ENCODE measurements at places on chromosomes 5 and 9.
A peak's percentile ranks its signal among the peaks of the same experiment; 100 is the strongest.

DNA sequence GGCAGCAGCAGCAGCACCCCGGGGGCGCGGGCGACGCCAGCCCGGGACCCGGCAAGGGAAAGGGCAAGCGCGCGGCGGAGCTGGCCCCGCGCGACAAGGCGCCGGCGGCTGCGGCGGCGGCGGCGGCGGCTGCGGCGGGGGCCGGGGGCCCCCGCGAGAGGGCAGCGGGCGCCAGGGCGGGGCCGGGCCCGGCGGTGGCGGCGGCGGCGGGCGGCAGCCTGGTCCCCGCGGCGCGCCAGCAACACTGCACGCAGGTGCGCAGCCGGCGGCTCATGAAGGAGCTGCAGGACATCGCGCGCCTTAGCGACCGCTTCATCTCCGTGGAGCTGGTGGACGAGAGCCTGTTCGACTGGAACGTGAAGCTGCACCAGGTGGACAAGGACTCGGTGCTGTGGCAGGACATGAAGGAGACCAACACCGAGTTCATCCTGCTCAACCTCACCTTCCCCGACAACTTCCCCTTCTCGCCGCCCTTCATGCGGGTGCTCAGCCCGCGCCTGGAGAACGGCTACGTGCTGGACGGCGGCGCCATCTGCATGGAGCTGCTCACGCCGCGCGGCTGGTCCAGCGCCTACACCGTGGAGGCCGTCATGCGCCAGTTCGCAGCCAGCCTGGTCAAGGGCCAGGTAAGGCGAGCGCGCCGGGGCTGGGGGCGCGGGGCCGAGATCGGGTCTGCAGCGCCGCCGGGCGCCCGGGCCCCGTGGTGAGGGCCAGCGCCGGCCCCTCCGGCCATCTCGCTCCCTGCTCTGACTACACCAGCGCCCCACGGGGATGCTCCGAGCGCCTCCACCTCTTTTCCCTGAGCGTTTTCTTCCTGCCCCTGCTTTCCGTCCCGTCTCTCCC, at the start of gene UBE2QL1:
UBE2QL1 (plus strand) TSS at position 238 of the 843 bp plus-strand sequence; CDS start at position 273, 35 bp downstream.
- no peak for DNase-seq

DNA sequence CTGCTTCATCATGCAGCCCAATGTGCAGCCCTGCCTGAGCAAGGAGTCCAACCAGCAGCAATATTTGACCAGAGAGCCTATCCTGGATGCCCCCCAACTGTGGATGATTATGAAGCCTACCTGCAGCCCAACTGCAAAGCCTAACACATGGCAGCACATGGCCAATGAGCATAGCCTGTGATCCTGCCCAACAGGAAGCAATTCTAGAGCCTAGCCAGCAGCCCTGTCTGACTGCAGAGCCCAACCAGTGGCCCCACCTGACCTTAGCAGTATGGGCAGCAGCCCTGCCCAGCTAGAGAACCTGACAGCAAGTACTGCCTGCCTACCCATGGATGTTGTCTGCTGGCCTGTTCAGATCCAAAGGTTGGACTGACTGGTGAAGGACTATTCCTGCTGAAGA, 97.3 kb upstream of the SH3GL2 start:
- no peak for DNase-seq

- peak; percentile 30 for DNase-seq
These were observed 132.6 kb downstream of the MRPL36 start for GRCh38 chr5:1666812-1667588.

DNA sequence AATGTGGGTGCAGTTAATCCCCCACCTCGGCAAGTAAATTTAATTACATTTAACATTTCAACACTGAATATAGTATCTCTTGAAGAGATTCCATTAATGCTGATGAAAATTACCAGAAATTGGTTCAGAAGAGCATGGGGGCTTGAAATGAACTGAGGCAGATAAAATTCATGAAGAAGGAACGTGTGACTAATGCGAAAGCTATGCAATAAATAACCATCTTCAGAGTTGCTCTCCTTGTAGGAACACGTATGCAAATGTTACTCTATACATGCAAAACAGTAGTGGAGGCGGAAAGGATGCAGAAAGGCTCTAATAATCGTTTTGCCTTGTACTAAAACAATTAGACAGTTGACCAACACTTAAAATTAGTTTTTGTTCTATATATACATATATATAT, 320.2 kb downstream of the CTNND2 start:
- DNase-seq: no peak

Measured in NCI-H1694 treated with DMSO at 0.1 percent for 48 hours (cell line).